GM23338 (cell line): ENCODE measurements at places on chromosomes 6 and 20.

DNA sequence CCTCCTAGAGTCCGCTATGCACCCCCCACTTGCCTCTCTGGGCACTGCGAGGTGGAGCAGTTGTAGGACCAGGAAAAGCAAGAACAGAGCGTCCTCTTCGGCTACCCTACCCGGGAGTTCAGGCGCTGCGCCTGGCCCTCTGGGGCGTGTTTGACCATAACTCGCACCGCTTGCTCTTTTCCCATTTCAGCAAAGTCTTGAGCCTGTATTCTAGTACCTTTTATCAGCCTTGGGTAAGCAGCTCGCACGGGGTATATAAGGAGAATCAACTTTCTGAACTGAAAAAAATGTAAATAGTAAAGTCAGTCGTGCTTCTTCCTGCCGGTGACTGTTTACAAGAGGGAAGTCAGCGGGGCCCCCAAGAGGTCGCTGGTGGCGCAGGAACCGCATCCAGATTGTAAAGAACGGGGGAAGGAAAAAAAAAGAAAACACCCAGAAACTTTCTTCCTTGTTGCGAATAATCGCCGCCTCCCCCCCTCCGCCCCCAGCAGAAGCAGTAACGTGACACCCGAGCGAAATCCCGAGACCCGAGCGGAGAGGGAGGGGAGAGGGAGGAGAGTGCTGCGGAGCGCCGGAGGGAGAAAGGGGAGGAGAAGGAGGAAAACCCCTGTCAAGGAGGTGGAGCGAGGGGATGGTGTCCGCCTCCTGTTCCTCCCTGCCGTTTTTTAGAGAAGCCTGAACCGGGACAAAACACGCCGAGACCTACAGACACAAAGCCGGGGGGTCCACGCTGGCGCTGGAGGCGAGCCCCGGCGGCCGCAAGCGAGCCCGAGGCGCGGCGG is at the start of gene UST:
UST (plus strand) TSS at position 668 of the 782 bp plus-strand sequence. CDS start 401 bp downstream, outside the sequence.
- H3K27me3 ChIP-seq = peaks cover 12% of the 10 kb centered on the region; the same call in 1 of the 2 replicates
- peak within 1 kb of the TSS; percentile 94 for H3K27ac ChIP-seq
- no peaks in the 10 kb centered on the region; the same call in 1 of the 2 replicates for H3K36me3 ChIP-seq
- DNase-seq = peak; percentile 94
- H3K4me1 ChIP-seq = peaks cover 35% of the 10 kb centered on the region

DNA sequence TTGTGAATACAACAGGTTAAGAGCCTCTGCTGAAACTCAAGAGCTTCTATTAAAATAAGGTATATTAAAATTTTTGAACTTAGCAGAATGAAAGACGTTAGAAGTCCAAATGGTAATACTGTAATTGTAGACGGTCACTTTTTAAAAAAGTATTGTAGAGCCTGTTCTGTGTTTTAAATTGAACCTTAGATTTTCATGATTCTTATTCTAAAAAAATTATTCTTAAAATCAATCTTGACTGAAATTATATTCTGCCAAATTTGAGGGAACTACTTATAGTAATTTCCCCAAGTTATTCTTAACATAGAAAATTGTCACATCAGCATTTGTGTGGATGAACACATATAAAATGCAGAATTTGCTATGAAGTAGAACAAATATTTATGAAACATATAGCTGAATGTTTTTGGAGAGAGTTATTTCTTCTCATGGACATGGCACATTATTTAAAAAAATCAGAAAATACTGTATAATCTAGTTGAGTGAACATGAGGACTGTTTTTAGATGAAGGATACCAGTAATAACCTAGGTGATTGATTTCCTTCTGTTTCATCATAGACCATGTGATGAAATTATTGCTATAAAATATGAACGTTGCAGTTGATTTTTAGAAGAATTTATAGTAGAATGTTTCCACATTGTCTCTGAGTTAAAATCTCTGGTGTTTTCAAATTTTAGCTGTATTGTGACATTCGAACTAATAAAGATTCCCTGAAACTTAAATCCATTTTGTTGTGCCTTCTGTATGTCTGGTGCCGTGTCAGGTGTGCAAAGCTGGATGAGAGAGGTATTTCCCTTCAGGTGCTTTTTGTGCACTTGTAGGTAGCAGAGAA is 2.8 kb downstream of the TBPL1 start:
- peak overlapping the region; percentile 57; the same call in 1 of the 2 replicates for H3K4me3 ChIP-seq
- no peaks in the 10 kb centered on the region for H3K36me3 ChIP-seq

DNA sequence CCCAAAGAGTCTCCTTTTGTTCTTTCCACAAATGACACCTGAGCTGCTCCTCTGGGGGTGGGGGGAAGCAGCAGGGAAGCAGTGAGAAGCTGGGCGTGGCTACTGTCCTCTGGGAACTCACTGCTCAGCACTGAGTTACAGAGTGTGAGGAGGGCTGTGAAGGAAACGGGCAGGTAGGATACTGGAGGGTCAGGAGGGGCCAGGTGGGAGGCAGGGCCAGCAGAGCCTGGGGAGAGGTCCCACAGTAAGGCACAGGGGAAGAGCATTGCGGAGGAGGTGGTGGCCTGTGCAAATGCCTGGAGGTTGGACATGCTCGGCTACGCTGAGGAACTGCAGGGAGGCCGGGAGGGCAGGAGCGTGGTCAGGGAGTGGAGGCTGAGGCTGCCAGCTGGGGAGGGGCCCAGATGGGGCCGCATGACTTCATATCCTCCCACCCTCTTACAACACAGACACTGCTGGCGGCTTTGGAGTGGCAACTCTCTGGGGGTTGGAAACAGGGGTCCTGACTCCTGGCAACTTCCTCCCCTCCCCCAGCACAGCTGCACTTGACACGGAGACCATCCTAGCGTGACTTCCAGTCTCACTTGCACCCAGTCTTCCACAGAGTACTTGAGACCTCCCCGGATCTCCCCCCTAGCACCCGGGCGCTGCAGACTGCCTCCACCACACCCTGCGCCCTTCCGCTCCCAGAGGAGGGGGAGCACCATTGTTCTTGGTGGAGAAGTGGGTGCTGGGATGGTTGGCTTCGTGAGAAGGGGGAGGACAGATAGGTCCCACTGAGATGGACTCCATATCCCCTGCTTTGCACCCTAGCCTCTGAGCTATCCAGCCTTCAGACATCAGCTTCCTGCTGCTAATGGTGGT is 34.2 kb downstream of the RBM38 start:
- no peaks in the 10 kb centered on the region for H3K36me3 ChIP-seq
- H3K27me3 ChIP-seq = no peaks in the 10 kb centered on the region
- 0 out of 2 replicates have a peak, but pooled peaks cover 5% of the 10 kb centered on the region for H3K4me1 ChIP-seq
- no peak for DNase-seq
- no peak overlapping the region for H3K4me3 ChIP-seq

- H3K27me3 ChIP-seq = no peaks in the 10 kb centered on the region
- no peak overlapping the region for H3K27ac ChIP-seq
- 0 out of 2 replicates have a peak, but pooled peaks cover 3% of the 10 kb centered on the region for H3K4me1 ChIP-seq
- no peak overlapping the region for H3K4me3 ChIP-seq
- no peak for DNase-seq
These were observed 1.9 kb downstream of the PRELID3B start for GRCh38 chr20:59040667-59041066.

DNA sequence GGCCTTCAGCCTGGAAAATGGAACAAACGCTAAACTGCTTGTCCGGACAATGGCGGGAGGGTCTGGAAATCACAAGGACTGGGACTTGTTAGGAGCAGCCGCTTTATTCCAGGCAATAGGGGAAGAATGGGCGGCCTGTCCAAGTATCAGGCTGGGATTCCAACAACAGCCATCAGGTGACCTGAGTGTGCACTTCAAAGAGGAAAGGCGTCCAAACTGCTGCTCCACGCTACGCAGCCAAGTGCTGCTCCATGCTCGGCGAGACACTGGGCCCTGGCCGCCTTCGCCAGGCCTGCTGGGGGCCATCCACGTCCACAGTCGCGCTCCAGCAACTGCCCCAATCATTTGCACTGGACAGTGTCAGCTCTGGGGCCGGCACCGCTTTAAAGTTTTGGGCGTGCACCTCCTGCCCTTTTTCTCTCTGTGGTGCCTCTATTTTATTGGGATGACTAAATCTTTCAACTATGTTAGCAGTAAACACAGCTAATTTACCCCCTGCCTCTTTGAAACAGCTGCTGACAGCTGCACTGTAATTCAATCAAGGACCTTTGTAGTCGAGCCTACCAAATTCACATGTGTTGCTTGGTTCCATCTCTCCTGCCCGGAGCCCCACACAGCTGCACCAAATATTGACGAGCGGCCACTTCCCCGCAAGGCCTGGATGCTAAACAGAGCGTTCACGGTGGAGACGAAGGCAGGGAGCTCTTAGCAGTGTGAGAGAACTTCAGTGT is 98.3 kb downstream of the BMP7 start:
- H3K4me1 ChIP-seq = no peaks in the 10 kb centered on the region
- no peaks in the 10 kb centered on the region for H3K36me3 ChIP-seq
- DNase-seq = no peak
- H3K27me3 ChIP-seq = no peaks in the 10 kb centered on the region

DNA sequence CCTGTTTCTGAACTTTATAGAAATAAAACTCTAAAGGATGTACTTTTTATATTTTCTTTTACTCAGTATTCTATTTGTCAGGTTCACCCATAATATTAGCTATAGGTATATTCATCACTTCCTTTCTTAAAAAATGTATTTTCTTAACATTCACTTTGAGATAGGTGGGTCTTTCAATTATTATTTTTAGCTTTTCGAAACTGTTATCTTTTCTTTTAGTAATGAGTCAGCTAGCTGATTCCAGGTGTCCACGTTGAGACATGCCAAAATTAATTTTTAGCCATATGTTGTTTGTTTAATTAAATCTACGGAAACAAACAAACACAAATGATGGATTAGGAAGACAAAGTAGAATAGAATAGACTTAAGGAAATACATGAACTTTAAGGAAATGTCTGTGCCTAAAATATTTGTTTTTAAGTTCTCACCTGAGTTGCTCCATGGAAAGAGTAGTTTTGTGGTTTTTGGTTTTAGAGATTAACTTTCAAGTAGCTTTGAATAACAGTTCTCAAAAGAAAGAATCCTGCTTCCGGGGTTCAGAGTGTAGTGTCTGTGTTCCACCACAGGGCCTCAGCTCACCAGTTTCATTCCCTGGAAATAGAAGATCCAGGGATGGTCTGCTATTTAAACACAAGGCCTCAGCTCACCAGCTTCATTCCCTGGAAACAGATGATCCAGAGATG is 435.0 kb downstream of the HAO1 start:
- no peak overlapping the region for H3K4me3 ChIP-seq
- DNase-seq = peak; percentile 33
- no peaks in the 10 kb centered on the region for H3K27me3 ChIP-seq
- H3K4me1 ChIP-seq = peaks cover 12% of the 10 kb centered on the region

GRCh38 chr6:47106721-47107197 is 64.6 kb upstream of the ADGRF1 start:
- no peaks in the 10 kb centered on the region for H3K27me3 ChIP-seq
- peak overlapping the region; percentile 88; the same call in 1 of the 2 replicates for H3K27ac ChIP-seq
- no peak overlapping the region for H3K4me3 ChIP-seq
- peaks cover 28% of the 10 kb centered on the region for H3K4me1 ChIP-seq
- peak; percentile 59 for DNase-seq
- no peaks in the 10 kb centered on the region for H3K36me3 ChIP-seq

DNA sequence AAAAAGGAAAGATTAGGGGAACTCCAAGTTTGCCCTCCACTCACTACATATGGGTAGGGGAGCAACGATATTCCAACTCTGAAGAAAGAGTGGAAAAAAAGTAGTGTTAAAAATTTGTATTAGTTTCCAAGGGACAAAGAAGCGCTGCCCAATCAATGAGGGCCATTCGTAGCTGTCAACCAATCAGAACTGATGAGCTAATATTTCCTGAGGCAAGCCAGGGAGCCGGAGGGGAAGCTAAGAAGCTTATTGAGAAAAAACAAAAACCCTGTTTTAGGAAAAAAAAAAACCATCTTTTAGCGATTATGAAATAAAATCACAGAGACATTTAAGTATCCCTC is 59.5 kb downstream of the TRIM38 start:
- H3K4me3 ChIP-seq = peak overlapping the region; percentile 77
- H3K27ac ChIP-seq = peak overlapping the region; percentile 99
- DNase-seq = peak; percentile 67
- H3K27me3 ChIP-seq = no peaks in the 10 kb centered on the region
- peaks cover 27% of the 10 kb centered on the region for H3K4me1 ChIP-seq

DNA sequence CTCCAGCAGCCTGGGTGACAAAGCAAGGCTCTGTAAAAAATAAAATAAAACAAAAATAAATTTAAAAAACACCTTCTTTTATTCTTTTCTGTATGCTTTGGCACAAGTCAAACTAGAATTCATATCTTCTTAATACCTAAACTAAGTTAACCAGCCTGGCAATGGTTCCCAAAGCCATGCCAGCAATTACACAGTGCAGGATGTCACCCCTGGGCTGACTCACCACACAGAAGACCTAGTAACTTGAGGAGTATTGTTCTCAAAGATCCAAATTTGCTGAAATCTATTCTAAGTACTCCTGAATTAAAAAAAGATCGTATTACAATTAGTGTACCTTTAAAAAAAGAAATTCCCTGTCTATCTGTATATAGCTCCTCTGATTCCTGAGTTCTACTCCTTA is 162.7 kb upstream of the SGK1 start:
- DNase-seq = no peak
- H3K27me3 ChIP-seq = no peaks in the 10 kb centered on the region
- H3K36me3 ChIP-seq = no peaks in the 10 kb centered on the region
- no peak overlapping the region for H3K27ac ChIP-seq
- H3K4me3 ChIP-seq = no peak overlapping the region
- no peaks in the 10 kb centered on the region for H3K4me1 ChIP-seq

DNA sequence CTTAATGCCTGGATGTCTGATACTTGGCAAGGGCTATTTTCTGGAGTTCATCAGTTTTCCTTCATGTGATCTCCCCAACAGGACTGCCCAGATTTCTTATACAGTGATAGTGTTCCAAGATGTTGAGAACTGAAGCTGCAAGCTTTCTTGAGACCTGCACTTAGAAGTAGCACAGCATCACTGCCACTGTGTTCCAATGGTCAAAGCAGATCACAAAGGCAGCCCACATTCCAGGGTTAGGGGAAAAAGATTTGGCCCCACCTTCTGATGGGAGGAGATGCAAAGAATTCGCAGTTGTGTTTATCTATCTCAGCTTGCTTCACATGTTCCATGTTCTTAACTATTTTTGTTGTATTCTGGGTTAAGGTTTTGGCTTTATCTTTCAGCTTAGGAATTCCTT is 78.2 kb downstream of the GPX5 start:
- H3K4me3 ChIP-seq = no peak overlapping the region
- H3K4me1 ChIP-seq = peaks cover 5% of the 10 kb centered on the region
- H3K27ac ChIP-seq = no peak overlapping the region
- no peaks in the 10 kb centered on the region for H3K36me3 ChIP-seq
- peak; percentile 49 for DNase-seq
